Activated T-cell treated with anti-CD3 and anti-CD28 coated beads for 4 hours (primary cell): ENCODE measurements at places on chromosomes 11 and 22.

DNA sequence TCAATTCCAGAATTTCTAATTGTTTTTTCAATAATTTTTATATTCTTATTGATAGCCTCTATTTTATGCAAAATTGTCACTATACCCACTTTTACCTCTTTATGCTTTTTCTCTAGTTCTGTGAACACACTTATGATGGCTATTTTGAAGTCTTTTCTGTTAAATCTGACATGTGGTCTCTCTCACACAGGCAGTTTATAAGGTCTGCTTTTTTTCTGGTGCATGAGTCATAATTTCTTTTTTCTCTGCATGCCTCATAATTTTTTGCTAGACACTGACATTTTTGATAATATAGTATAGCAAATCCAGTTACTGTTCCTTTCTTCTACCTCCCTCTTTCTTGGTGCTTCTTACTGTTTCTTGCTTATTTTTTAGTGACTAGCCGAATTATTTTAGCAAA, 36.0 kb downstream of the ZBTB44 start:
- no peak for DNase-seq

- DNase-seq, result no peak
Measured at GRCh38 chr11:64870176-64870892, 8.1 kb downstream of the EHD1 start.

GRCh38 chr11:64291752-64292459, 804 bp downstream of the KCNK4 start:
- DNase-seq, result no peak

DNA sequence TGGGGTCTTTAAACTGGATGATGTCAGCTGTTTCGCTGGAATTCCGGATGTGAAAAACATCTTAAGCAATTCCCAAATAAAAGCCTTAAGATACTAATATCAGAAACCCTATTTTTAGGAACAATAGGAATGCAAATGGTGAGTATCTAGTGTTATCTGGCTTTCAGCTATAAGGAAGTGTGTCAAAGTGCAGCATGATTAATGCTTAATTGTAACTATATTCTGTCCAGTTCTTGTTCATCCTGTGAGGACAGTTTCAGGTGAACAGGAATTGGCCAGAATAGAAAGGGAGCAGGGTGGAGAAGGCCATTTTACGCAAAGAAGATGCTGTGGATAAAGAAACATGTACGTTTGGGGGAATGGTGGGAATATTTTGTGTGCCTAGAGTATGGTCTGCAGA, 108.2 kb downstream of the RASSF10 start:
- no peak for DNase-seq

GRCh38 chr11:119545978-119546915, 123.3 kb upstream of the THY1 start:
- no peak for DNase-seq

GRCh38 chr11:46361283-46362155, 14.3 kb downstream of the DGKZ start:
- peak; percentile 36 for DNase-seq

DNA sequence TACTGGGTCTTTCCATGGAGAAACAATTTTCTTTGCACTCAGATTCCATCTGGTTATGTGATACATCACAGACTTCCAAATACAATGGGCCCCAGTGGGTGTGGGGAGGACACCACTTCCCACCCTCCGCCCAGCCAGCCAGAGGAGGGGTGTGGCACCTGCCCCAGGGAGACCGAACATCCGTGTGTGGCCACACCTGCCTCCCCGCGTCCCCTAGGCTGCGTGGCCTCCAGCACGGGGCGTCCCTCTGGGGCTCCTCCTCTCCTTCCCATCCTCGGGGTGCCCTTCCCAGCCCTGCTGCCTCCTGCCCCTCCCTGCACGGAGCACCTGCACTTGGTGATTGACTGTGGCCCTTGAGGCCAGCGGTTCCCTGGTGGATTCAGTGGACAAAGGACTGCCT, 49.1 kb downstream of the CERK start:
- DNase-seq, result no peak

DNA sequence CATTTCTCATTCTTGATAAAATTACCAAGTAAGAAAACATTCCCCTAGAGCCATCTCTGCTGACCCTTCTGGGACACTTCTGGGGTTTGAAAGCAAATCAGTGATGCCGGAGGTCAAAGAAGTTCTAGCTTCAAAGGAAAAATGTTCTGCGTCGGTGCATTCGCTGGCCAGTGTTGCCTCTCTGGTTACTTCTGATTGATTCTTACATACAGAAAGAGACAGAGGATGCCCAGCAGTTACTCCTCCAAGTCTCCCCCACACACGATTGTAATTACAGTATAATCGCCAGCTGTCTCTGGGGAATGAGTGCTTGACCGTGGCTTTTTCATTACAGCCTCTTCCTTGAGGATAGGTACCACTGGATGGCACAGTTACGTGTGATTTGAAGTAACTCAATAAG, 150.9 kb downstream of the SNX19 start:
- DNase-seq, result no peak

DNA sequence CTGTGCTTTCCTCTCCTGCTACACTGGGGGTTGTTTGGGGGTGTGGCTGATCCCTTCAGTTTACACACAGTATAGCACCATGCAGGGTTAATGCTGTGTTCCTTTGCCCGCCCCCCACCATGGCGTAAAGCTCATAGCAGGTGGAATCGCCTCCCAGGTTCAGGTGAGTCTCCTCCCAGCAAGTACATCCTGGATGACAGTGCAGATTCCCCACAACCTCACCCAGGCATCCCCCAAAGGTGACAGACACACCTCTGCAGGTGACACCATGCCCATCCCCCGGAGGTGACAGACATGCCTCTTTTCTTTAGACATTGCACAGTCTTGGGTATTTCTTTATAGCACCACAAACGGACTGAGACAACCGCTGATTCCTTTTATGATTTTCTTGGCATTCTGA, 343.7 kb downstream of the BRD1 start:
- DNase-seq, result no peak

GRCh38 chr22:23152238-23153114, 7.2 kb downstream of the RAB36 start:
- DNase-seq, result no peak

- DNase-seq, result no peak
Measured at GRCh38 chr11:44576656-44577055, 11.2 kb downstream of the CD82 start.

GRCh38 chr22:42338479-42338878, 68.0 kb upstream of the TCF20 start:
- DNase-seq, result no peak

- no peak for DNase-seq
Measured at GRCh38 chr22:42287174-42287890, 16.9 kb upstream of the TCF20 start.

GRCh38 chr11:27485930-27486773, 13.6 kb upstream of the LGR4 start:
- peak; percentile 33 for DNase-seq

GRCh38 chr11:119030029-119030328, 698 bp downstream of the SLC37A4 start:
- DNase-seq, result no peak

- no peak for DNase-seq
Measured at GRCh38 chr22:32830473-32830872, 29.0 kb downstream of the TIMP3 start.

DNA sequence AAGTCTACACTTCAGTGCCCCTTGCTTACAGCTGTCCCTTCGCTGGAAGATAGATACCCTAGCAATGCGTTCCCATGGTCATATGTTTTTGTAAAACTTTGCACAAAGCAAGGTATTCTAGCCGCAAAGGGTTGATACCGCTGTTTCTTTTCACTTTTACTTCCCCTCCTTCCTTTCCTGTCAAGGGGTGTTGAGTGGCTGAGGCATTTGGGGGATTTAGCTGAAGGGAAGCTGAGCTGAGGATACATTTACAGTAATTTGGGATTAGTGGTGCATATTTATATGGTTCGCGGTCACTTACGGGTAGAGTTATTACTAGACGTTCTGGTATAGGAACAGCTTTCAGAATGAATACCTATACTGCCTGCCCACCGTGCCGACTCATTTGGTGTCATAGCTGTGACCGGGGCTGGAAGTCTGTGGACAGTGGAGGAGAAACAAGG, 86.9 kb upstream of the WNT11 start:
- DNase-seq, result no peak

- no peak for DNase-seq
Measured at GRCh38 chr11:31810779-31811647, at the start of gene PAX6. Gene PAX6, minus strand, starts transcription at chr11:31811322. Its CDS starts 4,911 bp downstream, at chr11:31806411.

DNA sequence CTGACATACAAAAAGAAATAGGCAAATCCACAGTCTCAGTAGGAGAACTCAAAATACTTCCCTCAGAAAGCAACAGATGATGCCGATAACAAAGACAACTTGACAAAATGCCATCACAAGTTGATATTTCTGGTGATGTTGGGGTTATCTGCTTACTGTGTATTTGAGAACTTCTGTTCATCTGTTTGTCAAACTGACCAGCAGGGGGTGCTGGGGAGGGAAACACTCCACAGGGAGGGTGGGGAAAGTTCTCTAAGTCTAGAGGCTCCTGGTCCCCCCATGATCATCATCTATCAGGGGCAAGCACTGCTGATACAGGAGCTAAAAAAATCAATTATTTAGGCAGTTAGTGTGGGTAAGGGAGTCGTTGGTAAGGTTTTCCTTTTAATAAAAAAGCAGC, 19.2 kb downstream of the GLYATL1 start:
- no peak for DNase-seq

DNA sequence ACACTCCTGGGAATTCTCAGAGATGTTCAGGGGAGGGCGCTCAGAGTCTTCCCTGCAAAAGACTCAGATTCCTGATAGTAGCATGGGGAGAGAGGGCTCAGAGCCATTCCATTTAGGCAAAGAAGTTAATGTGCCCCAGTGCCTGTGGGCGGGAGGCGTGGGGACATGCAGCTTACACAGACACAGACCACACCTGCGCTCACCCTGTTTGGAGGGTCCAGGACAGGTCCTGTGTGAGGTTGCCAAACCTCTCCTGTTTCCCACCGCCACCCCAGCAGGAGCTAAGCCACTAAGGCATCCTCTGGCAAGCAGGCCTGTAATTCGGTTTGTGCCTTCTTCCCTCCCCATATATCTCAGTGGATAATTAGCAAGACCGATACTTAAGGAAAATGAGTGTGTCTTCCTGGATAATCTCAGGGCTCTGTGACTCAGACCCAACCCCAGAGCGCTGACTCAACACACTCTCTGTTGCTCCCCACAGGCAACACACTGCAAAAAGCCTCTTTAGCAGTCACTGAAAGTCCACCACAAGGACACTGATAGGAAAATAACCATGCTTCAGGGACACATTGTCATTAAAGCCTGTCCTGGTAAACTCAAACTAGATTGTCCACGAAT, 118.9 kb upstream of the LMO1 start:
- DNase-seq, result no peak

- DNase-seq, result no peak
Measured at GRCh38 chr11:33064866-33065265, 25.5 kb downstream of the TCP11L1 start.

- no peak for DNase-seq
Measured at GRCh38 chr11:69486773-69487291, 5.4 kb downstream of the LINC01488 start.

DNA sequence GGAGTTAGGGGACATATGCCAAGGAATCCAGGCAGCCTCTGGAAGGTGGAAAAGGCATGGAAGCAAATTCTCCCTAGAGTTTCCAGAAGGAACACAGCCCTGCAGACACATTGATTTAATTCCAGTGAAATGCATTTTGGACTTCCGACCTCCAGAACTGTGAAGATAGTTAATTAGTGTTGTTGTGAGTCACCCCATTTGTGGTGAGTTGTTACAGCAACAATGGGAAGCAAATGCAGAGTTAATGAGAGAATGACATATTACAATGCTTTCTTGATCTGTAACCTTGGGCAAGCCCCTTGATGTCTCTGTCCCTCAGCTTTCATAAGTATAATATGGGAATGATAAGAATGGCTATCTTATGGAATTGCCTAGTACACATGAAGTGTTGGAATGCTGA, 178.7 kb downstream of the KIRREL3 start:
- DNase-seq, result no peak

DNA sequence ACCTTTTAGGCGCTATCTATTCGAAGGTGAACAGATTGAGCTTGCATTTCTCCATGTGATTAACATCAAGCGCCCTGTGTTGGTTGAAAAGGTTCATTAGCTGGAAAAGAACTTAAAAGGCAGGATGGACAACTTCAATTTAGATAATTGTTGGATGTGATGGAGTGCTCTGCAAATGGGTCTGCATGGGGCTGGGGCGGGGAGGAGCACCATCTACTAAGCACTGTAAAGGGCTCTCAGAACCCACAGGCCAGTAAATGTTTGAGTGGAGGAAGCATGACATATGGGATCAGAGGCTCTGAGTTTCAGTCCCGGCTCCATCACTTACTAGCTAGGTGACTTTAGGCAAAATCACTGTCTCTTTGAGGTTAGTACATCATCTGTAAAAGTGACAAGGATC, 28.2 kb downstream of the ARL14EP start:
- DNase-seq, result no peak

DNA sequence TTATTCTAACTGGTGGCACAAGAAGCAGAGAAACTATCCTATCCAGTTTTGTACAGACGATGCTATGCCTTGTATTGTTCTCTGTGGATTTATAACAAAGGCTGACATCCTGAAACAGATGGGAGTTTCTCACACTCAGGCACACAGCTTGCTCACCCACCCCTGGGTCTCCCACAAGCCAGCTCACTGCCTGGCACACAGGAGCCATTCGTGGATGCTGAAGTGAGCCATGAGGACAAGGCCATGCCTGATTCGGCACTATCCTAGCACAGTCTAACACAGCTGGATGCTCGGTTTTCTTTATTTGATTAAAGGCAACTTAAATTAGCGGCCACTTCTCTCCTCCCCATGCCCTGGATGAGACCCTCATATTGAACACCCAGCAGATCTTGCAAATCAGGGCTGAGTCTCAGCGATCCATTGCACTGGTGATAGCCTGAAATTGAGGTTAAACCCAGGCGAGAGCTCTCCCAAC, 25.7 kb upstream of the TMPRSS4 start:
- no peak for DNase-seq

DNA sequence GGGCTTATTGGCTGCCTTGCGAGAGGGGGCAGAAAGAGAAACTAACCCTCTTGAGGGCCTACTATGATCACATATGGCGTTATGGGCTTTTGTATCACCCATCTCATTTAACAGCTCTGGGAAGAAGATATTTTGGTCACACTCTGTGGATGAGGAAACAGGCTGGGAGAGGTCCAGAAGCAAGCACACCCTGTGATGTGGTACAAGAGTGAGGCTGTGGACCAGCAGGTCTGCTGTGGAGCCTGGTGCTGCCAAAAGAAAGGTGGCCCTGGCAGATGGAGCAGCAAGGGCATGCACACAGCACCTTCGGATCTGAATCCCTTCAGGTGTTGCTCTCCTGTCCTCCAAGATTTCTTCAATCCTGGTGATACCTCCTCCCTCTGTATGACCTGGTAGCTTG, 64.1 kb downstream of the KCNC1 start:
- DNase-seq, result no peak
